Stimulated activated CD8-positive, alpha-beta memory T cell treated with anti-CD3 and anti-CD28 coated beads, Interleukin-4, amount 100 ng/mL, for 4 hours (primary cell): ENCODE measurements at places on chromosomes 3 and 15.

DNA sequence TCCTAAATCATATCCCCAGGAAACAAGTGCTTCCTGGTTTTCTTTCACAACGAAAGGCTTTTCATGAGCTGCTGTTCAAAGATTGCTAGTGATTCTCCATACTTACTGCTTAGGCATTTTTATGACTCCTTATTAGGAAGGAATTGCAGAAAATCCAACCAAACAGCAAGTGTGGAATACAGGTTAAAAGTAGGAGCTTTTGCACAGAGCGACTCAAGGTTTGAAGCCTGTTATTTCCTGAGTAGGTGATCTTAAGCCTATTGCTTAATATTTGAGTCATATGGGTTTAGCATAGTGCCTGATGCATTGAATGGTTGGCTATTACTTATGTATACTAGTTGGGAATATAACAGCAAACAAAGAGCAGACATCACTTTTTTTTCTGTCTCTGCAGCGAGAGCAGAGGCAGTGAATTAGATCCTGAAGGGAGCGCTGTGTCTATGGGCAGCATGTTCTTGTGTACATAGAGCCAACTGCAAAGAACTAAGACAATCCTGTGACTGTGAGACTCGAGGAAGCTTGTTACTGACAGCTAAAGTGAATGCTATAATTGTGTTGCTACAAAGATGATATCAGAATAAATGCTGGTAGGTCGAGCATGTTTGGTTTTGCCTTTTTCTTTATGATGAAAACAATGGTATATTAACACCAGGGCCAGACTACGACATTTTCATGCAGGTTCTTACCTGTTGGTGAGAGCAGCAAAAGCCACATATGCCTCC lies 6.3 kb downstream of the TM4SF1 start:
- no peak for DNase-seq

DNA sequence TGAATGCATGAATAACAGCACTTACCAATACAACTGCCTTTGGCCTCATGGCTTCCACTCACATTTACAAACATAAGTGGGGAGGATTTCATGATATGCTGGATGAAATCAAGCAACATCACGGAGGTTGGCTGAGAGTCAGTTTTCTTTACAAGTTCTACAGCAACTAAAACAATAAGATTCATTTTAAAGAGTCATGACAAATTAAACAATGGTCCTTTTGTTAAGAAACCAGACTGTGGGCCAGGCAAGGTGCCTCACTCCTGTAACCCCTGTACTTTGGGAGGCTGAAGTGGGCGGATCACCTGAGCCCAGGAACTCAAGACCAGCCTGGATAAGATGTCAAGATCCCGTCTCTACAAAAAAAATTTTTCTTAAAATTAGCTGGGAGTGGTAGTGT lies 12.4 kb downstream of the ATR start:
- no peak for DNase-seq

- no peak for DNase-seq
Observed at GRCh38 chr3:3189102-3189727, 9.7 kb upstream of the CRBN start.

DNA sequence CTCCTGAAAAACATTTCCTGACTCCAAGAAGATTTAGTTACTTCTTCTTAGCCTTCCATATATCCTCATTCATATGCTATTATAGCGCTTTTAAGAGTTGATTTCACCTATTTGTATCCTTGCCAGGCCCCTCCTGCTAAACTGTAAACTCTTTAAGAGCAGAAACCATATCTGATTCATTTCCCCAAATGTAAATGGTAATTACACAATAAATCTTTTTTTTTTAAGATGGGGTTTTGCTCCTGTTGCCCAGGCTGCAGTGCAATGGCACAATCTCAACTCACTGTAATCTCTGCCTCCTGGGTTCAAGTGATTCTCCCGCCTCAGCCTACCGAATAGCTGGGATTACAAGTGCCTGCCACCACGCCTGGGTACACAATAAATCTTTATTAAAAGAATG lies 4.5 kb downstream of the DLEC1 start:
- no peak for DNase-seq

- no peak for DNase-seq
Observed at GRCh38 chr3:72505539-72506405, 342.5 kb downstream of the SHQ1 start.

DNA sequence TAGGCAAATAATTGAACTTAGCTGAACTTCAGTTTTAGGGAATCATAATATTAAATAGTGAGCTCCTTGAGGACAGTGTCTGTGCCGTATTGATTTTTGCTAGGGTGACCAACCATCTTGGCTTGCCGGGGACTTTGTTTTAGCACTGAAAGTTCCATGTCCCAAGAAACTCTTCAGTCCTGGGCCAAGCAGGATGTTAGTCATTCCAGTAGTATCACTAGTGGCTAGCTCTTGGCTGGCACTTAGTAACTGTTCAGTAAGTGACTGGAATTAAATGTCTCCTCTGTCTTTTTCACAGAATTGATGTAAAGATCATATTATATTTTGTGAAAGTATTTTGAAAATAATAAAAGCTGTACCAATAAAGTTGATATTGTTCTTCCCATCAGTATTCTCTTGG lies 42.3 kb downstream of the RSRC1 start:
- no peak for DNase-seq

DNA sequence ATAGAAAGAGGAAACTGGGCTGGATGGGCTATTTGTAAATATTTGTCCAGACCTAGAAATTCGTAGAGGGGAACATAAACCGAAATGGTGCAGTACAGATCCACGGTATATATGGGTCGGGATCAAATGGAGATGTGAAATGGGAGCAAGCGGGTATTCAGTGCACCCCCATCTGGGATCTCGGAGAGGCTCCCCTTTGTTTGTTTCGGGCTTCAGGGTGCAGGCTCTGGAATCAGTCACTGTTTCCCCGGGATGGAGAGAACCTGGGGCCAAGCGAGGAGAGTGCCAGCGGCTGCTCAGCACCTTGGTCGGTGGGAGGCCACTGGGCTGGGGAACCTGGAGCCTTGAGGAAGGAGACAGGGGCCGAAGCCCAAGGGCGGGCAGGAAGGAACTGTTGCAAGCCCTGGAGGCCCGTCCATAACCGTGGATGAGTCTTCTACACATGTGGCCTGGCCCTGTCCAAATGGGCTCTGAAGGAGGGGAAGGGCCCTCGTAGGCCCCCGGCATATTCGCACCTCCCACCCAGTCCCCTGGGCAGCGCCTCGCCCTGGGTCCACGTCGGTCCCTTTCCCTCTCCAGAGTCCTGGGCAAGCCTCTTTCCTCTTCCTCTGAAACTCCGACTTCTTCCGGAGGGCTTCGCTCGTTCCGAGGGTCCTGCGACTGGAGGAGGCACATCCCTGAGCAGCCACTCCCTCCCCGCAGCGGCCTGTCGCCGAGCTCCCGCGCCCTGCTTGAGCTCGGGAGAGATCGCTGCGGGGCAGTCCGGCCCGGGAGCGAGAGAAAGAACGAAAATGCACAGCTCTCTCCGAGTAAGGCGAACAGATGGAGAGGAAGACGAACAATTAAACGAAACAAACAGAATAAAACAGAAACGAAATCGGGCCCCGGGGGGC lies 3.0 kb downstream of the ISL2 start:
- no peak for DNase-seq

- DNase-seq = no peak
Observed at GRCh38 chr3:55641964-55642363, 154.9 kb upstream of the WNT5A start.

- no peak for DNase-seq
Observed at GRCh38 chr15:47414207-47414606, 303.1 kb upstream of the SEMA6D start.

- no peak for DNase-seq
Observed at GRCh38 chr3:42988566-42988965, 9.5 kb downstream of the GASK1A start.

- DNase-seq = no peak
Observed at GRCh38 chr3:17110660-17111396, 226.1 kb downstream of the PLCL2 start.

- no peak for DNase-seq
Observed at GRCh38 chr3:19950316-19950715, 3.4 kb downstream of the RAB5A start.

DNA sequence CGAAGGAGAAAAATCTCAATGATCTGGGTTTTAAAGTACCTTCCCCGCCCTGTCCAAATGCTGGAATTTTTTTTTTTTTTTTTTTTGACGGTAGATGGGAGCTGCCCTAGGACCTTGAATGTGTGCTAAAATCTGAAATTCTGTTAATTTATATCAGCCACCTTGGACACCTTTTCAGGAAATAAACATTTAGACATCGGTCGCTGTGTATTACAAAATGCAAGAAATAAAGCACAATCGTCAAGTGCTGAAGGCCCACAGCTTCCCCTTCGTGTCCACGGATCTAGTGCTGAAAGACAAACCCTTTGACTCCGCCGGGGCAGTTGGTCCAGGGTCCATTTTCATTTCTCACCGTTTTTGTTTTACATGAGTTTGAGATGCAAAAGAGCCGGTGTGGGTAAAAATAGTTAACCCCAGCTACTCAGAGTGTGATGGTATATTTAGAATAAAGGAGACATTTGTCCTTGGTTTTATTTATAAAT lies 90.2 kb upstream of the CHD2 start:
- no peak for DNase-seq

- no peak for DNase-seq
Observed at GRCh38 chr15:66151809-66152208, 101.7 kb downstream of the MEGF11 start.

- no peak for DNase-seq
Observed at GRCh38 chr15:70532531-70533186, 230.7 kb downstream of the UACA start.

DNA sequence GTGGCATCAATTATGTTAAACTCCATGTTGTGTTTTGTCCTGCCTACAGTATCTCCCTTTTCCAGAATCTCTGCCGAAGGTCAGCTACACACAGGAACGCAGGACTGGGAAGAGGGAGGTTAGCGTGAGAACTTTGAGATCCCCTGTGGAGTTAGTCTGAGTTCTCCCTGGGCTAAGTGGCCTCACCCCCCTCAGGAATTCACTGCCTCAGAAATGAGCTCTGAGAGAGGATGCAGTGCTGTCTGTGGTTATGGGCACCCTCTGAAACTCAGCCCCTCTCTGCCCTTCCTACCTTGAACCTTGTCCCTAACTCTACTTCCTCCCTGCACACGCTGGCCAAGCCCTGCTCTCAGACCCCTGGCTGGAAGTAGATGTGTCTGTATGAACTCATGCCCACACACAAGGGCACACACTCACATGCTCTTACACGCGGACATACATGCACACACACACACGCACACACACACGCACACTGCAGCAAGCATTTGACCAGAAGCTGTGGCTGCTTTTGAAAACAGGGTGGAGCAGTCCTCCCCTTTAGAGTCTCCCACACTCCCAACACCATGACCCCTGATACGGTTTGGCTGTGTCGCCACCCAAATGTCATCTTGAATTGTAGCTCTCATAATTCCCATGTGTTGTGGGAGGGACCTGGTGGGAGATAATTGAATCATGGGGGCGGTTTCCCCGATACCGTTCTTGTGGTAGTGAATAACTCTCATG lies 5.3 kb upstream of the VIPR1 start:
- no peak for DNase-seq

GRCh38 chr3:2465842-2466241 lies 367.2 kb downstream of the CNTN4 start:
- DNase-seq = no peak

- no peak for DNase-seq
Observed at GRCh38 chr15:80250614-80251427, 1.2 kb downstream of the CTXND1 start.

DNA sequence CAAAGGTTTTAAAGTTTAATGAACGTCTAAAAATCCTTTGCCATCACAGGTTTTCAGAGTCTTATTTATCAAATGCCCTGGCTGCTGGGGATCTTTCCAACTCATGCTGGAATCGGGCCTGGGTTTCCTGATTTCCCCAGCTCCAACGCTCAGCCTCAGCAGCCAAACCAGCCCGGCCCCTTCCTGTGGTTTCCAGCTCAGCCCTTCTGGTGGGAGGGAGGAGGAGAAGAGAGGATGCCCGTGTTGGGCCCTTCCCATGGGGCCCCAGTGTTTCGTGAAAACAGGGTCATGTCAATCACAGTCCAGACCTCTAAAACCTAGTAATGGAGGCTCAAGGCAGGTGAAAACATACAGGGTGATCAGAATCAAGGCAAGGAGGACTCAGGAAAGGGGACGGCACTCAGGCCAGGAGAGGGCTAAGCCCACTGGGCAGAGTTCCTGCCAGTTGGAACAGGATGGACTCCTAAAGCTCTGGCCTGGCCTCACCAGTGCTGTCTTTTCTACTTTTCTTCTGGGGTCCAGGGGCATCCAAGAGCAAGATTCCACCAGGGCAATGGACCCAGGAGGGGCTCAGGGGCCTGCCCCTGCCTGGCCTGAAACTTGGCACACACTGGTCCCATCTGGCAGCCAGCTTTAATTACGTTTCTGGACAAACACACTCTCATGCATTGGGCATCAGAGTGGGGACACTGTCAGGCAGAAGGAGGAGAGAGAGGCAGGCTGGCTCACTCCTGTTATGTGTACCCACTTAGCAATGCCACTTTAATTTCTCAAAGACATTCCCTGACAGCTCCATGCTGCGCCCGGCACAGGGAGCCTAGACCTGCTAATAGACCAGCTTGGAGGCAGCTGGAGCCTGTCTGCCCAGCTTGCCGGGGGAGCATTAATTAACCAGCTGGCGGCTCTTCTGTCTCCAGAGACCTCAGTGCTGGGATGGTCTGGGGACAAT lies 194.6 kb downstream of the FAM43A start:
- DNase-seq = no peak

GRCh38 chr15:61974118-61974517 lies 86.1 kb downstream of the VPS13C start:
- no peak for DNase-seq
